ENCODE measurements at places on chromosomes 13 and 19.

DNA sequence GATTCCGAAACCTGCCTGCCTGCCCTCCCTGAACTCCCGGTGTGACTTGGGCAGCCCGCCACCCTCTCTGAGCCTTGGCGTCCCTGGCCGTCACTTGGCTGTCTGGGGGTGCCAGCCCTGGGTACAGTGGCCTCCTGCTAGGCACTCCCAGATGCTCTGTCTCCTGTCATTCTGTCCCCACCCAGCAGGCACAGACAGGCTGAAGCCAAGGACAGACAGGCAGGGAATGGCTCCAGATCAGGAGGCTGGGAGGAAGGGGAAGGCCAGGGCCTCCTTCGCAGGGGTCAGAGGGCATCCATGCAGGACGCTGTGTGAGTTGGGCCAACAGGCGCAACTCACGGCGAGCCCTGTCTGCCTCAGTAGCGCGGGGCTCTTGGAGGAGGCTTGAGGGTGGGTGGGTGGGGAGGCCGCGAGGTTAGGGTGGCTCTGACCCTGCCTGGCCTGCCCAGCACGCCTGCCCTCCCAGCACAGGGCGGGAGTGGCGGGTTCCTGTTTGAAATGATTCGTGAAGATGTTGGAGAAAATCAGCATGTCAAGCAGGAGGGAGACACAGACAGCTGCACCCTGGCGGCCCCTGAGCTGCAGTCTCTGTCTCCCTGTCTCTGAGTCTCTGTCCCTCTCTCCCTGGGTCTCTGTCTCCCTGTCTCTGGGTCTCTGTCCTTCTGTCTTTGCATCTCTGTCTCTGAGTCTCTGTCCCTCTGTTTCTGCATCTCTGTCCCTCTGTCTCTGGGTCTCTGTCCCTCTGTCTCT lies 19.7 kb downstream of the KLHL26 start:
- ATAC-seq = no peak

GRCh38 chr19:38663156-38663651 lies 15.8 kb downstream of the ACTN4 start:
- ATAC-seq = no peak

- ATAC-seq = no peak
Observed at GRCh38 chr13:25117312-25117711, 21.4 kb downstream of the PABPC3 start.

GRCh38 chr19:31543456-31543855 lies 194.2 kb upstream of the TSHZ3 start:
- no peak for ATAC-seq

- ATAC-seq = no peak
Observed at GRCh38 chr19:32122258-32122657, 223.2 kb upstream of the ZNF507 start.

DNA sequence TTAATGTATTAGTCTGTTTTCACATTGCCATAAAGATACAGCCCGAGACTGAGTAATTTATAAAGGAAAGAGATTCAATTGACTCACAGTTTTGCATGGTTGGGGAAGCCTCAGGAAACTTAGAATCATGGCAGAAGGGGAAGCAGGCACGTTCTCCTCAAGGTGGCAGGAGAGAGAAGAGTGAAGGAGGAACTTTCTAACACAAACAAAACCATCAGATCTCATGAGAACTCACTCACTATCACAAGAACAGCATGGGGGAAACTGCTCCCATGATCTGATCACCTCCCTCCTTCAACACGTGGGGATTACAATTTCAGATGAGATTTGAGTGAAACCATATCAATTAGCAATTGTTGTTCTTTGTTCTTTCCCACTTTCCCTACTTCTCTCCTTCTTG lies 689.0 kb upstream of the SLITRK1 start:
- no peak for ATAC-seq

- ATAC-seq = no peak
Observed at GRCh38 chr13:86986448-86986847, 684.7 kb upstream of the SLITRK5 start.

DNA sequence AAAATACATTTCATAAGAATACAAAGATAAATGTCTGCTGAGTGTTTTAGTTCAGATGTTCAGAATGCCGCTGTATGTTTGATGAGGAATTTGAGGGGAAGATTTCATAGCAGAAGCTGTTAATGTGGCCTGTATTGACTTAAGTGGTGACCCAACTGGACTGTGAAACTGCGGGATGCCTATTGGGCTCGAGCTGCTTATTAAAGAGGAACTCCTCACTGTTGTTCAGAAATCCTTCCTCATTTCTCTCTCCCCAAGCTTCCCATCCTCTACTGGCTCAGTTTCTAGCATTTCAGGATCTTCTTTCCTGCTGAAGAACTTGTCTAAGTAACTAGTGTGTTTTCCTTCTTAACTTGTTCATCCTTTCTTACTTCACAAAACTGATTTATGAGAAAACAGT lies 20.4 kb downstream of the DGKH start:
- no peak for ATAC-seq

GRCh38 chr13:109700176-109700575 lies 86.2 kb downstream of the IRS2 start:
- peak; percentile 58 for ATAC-seq

GRCh38 chr13:112510002-112510780 lies 77.8 kb downstream of the TUBGCP3 start:
- no peak for ATAC-seq

DNA sequence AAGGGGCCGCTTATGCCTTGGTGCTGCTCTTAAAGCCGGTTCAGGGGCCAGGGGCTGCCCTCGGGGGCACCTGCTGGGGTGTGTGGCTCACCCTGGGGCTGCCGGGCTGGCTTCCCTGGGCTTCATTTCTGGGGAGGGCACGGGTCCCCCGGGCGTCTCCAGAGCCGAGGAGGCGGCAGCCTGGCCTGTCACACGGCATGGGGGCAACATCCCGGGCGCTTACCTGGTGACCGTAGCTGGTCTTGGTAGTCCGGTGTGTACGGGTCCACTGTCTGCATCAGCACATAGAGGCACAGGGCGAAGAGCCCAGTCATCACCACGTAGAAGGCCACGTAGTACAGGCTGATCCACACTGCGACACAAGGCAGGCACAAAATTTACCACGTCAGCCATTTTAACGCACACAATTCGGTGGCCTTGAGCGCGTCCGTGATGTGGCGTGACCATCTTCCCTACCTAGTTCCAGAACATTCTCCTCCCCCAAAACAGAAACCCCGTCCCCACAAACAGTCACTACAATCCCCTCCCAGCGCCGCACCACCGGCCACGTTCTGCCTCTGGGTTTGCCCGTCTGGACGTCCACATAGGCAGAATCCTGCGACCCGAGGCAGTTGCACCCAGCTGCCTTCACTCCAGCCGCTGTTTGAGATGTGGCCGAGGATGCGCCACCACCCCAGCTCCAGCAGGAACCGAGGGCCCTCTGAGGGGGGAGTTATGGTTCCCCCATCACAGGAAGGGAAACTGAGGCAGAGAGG lies 3.2 kb downstream of the ATP4B start:
- no peak for ATAC-seq

DNA sequence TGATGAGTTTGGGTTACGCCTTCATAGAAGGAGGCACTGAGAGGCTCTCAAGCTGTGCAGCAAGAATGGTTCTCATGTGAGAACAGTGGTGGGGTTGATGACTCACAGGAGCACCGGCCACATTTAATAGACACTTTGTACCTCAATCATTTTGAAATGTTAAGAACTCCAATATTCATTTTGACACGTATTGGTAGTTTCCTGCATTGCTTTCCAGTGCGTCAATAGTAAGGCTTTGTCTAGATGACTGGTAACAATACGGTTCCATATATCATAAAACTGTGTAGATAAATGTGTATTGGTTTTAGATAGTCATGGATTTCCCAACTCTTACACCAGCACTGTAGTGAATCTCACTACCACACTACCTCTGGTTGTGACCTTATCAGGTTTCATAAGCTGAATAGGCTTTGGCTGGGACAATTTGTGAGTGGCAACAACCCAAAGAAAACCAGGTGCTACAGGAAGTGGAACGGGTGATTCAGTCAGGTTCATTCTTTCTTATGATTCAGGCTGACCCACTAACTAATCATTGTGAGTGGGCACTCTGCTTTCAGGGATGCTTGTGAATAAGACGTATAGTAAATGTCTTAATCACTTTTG lies 362.6 kb downstream of the KLF5 start:
- ATAC-seq = peak; percentile 88

DNA sequence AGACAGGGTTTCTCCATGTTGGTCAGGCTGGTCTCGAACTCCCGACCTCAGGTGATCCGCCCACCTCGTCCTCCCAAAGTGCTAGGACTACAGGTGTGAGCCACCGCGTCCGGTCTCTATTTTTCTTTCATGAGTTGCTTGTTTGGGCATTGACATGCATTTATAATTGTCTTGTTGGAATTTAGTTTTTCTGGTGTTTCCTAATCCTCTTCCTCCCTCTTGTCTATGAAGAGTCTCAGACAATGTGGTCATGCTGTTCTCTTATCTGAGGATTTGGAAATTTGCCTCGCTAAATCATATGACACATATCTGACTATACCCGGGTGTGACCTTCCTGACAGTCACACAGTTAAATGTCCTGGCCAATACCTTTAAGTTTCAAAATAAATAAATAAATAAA lies 7.4 kb upstream of the CEACAM18 start:
- no peak for ATAC-seq

- no peak for ATAC-seq
Observed at GRCh38 chr13:24176351-24177101, 16.0 kb downstream of the SPATA13 start.

DNA sequence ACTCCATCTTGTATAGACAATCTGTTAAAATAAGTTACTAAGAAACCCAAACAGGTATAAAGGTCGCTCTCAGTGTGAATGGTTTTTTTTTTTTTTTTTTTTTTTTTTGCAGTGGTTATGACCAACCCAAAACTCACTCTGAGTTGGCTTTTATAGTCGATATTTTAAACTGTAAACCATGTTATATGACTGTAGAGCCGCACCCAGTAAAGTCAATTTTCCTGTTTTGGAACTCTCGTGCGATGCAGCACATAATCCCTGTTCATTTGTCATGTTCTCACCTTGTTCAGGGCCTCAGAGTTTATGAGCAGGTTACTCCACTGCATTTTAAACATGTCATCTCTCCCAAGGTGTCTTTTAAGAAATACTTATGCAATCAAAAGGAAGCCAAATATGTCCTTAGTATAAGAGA lies 112.5 kb downstream of the KLF5 start:
- ATAC-seq = peak; percentile 85

GRCh38 chr13:32610538-32610937 lies 24.3 kb downstream of the PDS5B start:
- no peak for ATAC-seq

GRCh38 chr13:42740753-42741152 lies 40.6 kb upstream of the FAM216B start:
- no peak for ATAC-seq

GRCh38 chr13:34730961-34731360 lies 211.1 kb upstream of the NBEA start:
- ATAC-seq = no peak

- ATAC-seq = no peak
Observed at GRCh38 chr19:3649888-3650287, 23.3 kb upstream of the CACTIN start.

DNA sequence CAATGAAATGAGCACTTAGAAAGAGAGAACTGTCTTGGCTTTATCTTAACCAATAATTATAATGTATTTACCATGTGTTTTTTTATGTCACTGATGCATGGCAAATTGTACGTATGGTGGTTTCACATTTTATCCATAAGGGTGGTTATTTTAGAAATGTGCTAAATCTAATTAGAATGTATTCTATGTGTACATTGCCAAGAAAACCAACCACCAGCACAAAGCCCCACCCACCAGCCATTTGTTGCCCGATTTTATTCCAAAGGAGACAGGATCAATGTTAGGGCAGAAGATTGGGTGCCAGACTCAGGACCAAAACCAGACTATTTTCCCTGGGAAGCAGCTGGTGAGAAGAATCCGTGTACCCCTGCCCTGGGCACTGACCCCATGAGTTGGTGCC lies 63.0 kb upstream of the SOX1 start:
- ATAC-seq = no peak

DNA sequence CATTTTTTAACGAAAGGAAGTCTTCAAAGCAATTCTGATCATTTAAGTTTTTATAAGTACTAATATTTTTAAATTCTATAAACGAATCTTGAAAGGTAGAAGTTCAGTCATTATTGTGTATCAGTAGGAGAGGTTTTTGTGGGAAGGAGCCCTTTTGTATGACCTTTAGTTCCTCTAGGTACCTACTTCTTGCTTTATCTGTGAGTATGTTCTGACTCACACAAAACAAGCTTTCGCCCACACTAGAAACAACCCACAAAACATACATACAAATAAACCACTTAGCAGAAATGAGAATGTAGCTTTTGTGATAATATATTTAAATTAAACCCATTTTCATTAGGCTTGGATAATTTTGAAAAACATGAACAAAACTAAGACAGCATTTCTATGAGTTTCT lies 27.8 kb downstream of the ERCC5 start:
- no peak for ATAC-seq

GRCh38 chr19:23378948-23379347 lies 16.3 kb downstream of the ZNF91 start:
- ATAC-seq = no peak

- no peak for ATAC-seq
Observed at GRCh38 chr13:111876506-111876905, 190.4 kb upstream of the SOX1 start.

GRCh38 chr19:4358709-4359626 lies 15.6 kb downstream of the MPND start:
- ATAC-seq = no peak

GRCh38 chr19:41799444-41800000 lies 3.1 kb downstream of the CEACAM3 start:
- peak; percentile 96 for ATAC-seq

DNA sequence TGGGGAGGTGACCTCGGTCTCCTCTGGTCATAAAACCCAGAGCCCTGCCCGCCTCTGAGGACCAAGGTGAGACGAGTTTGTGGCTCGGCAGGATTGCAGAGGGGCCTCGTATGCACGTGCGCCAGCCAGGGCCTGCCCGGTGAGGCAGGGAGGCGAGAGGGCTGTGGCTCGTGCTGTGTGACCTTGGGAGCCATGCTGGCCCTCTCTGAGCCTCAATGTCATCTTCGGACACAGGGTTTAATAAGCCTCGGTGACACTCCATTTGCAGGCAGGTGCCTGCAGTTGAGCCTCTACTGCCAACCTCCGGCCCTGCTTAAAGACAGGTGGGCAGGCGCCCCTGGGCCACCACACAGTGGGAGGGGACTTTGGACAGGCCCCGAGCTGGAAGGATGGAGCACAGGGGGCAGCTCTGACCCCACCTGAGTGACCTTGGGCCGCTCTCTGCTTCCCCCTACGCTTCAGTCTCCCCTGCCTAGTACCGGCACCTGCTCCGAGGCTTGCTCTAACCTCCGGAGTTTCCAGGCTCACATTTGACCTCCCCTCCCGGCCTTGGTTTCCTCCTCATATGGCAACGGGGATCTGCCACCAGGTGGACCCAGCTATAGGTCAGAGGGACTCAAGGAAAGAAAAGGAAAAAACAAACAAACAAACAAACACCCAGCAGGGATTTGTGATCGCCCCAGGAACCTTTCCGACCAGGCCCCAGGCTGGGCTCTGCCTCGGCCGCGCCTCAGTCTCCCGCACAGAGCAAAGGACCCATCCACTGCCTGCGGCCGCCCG lies 3.1 kb downstream of the ZBTB7A start:
- no peak for ATAC-seq

GRCh38 chr13:30395192-30396158 lies 26.8 kb upstream of the UBE2L5 start:
- ATAC-seq = peak; percentile 94
